ENCODE measurements at places on chromosomes 16 and 17.
A peak's percentile ranks its signal among the peaks of the same experiment; 100 is the strongest.

DNA sequence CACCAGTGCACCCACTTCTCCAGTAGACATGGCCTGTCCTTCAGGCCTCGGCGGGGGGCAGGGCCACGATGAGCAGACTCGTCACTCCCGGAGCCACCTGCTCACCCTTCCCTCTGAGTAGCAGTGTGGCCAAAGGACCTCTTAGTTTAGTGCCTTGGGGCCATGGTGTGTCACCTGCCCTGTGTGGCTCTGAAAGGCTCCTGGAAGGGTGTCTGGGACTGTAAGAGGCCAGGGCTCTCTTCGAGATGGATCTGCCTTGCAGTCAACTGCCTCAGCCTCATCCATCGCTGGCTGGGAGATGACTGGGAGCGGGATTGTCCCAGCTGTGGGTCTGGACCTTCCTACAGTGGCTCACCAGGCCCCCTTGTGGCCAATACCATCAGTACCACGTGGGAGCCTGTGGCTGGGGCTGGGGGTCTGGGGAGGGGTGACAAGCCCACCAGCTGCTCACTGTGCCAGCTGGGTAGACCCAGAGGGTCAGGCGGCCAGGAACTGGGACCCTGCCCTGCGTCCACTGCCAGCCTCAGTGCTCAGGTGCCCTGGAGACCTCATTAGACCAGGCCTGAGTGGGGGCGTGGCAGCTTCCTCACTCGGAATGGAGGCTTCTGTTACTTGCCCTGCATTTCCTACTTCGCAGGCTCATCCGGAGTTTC lies 133.4 kb downstream of the OR1D5 start:
- DNase-seq: peak; percentile 14

- DNase-seq: no peak
These were observed 775 bp upstream of the PAGR1 start for GRCh38 chr16:29815032-29815721.

- peak; percentile 27 for DNase-seq
These were observed 348.7 kb upstream of the TNRC6C start for GRCh38 chr17:77609553-77610517.

DNA sequence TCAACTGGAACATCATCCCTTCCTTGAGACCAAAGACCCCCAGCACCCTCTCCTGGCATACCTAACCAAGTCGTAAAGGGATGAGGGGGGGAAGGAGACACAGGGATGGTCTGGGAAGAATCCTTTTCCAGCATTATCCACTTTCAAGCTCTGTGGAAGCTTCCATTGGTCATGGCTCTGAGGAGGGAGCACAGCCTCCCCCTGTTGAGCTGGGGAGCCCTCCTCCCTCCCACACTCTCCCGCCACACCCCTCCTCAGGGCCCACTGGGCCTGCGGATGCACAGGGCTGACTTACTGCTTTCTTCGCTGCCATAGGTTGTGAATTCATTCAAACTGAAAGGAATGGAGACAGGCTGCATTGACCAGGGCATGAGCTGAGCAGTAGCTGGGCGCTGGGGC lies 12.4 kb downstream of the CSF3 start:
- no peak for DNase-seq

DNA sequence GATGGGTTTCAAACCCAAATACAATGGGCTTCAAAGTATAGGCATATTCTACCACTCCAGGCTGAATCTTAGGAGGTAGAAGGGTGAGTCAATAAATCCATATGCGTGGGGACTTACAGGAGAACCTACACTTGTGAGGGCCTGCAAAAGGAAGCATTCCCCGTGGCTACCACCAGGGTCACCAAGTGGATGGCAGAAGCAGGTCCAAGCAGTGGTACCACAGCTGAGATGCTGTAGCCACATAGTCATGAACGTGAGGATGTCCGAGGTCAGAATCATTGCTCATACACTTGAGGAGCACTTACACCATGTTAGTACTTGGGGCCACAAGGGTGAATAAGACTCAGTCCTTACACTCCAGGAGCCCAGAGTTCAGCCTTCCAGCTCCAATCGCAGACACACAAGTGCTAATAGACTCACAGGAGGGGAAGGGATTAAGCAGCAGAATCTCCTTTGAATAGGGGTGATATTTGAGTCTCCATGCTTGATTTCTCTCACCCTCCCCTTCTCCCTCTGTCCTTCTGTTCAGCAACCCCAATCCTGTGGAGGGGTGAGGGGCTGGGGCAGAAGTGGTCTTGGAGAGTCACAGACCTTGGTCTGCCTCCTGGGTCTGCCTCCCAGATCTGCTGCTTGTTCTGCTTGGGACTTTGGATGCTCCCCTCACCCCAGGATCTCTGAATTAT lies 42.5 kb upstream of the ASIC2 start:
- no peak for DNase-seq

- DNase-seq: no peak
These were observed 532 bp downstream of the CNTNAP1 start for GRCh38 chr17:42682722-42683403.

- no peak for DNase-seq
These were observed 55.2 kb upstream of the GOT2 start for GRCh38 chr16:58789351-58789750.

- no peak for DNase-seq
These were observed 10.4 kb downstream of the C16orf46 start for GRCh38 chr16:81066681-81067080.

- no peak for DNase-seq
These were observed 13.6 kb downstream of the ATPAF2 start for GRCh38 chr17:18025241-18025944.

- DNase-seq: no peak
These were observed 894 bp downstream of the RNF227 start for GRCh38 chr17:7915179-7915610.

DNA sequence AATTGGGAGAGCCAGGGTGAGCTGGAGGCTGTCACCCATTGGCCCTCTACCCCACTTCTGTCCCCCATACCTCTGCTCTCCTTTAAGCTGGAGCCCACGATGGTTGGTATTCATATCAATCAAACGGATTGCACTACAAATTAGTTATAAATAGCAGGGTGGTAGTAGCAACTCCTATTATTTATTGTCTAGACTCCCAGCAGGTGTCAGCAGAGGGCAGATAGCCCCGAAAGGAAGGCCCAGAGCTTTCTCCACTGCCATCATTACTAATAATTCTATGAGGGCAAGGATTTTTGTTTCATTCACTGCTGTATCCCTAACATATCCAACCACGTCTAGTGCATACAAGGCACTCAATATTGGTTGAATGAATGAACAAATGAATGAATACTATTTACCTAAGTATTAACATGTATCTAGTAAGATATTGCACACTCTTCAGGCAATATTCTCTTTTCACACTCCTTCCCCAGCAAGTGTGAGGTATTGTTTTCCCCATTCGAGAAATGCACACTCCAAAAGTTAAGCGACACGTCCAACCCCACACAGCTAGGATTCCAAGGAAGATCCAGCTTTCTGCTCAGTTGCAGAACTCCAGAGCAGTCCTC lies 6.3 kb downstream of the C17orf50 start:
- no peak for DNase-seq

- no peak for DNase-seq
These were observed 4.7 kb downstream of the NAGPA start for GRCh38 chr16:5028950-5029475.

- no peak for DNase-seq
These were observed 93.3 kb downstream of the C16orf78 start for GRCh38 chr16:49466881-49467280.

GRCh38 chr17:72774236-72774635 lies 318.3 kb downstream of the SLC39A11 start:
- DNase-seq: no peak

- DNase-seq: no peak
These were observed 178.5 kb upstream of the RPL38 start for GRCh38 chr17:74024871-74025531.

DNA sequence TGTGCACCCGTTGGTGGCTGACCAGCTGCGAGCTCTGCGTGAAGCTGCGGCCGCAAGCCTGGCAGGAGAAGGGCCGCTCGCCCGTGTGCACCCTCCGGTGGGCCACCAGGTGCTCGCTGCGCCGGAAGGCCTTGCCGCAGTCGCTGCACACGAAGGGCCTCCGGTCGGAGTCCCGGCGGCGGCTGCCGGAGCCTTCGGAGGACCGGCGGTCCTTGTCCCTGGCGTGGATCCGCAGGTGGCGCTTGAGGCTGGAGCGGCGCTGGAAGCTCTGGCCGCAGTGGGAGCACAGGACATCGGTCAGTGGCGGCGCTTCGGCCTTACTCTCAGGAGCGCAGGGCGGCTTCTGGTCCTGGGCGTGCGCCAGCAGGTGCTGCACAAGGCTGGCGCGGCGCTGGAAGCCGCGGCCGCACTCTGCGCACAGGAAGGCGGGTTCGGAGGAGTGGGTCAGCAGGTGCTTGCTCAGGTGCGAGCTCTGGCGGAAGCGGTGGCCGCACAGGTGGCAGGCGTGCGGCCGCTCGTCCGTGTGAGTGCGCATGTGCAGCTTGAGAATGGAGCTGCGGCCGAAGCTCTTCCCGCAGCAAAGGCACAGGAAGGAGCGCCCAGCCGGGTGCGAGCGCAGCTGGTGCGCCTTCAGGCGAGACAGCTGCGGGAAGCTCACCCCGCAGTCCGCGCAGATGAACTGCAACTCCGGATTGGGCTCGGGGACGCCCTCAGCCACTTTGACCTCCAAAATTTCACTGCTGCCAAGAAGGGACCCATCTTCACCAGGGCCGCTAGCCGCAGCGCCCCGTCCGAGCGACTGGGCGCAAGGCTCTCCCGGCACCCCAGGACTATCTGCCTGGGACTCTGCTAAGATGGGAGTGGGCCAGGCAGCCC lies 9.1 kb downstream of the ZSCAN10 start:
- DNase-seq: no peak

DNA sequence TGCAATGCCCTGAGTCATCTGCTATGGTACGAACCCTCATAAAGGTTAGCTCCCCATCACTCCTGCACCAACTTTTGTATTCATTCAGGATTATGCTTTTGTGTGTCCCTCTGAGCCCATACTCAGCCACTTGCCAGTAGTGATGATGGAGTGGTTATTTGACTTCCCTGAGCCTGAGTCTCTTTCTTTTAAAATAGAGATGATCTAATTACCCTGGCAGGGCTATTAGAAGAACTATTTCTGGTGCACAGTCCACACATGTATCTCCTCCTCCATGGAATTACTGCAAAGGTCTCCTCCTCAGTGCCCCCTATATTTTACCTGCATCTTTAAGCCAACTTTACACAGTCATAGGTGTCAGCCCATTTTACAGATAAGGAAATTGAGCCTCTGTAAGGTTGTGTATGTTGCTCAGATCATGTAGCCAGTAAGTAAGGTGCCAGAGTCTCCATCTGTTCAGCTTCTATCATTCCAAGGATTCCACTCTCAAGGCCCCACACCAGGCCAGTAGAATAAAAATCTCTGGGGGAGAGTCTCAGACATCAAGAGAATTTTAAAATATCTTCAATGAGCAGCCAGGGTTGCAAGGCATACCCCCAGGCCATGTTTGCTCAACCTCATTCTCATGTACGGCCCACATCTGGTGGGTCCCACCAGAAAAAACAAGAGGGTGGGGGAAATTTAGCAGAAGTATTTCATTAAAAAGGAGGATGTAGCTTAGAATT lies 333.7 kb upstream of the HSBP1 start:
- no peak for DNase-seq

GRCh38 chr17:78709751-78710181 lies 72.3 kb downstream of the CYTH1 start:
- no peak for DNase-seq

DNA sequence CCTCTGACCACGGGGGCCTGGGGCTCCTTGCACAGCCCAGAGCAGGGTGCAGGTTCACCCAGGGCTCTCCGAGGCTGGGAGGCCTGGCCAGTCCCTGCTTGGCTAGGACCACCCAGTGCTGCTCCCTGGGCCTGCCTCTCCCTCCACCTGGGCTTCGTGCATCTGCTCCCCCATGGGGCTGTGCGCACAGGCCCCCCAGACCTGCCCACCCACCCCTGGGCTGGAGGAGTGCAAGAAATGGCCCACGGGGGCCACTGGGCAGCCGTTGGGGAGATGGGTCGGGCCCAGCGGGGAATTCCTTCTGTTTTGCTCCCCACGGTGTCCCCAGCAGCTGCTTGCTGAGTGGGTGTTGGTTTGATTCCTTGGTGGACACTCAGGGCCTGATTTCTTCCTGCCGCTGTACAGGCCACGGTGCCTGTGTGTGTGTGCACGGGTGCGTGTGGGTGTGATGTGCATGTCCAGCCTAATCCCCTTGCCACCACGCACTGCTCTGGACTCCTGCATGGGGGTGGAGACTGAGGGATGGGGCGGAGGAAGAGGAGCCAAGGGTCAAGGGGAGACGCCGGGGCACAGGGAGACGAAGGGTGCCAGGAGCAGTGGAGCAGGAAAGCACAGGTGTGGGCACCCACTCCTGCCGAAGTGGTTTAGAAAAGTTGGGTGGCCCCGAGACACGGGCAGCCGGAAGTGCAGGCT lies 8.5 kb downstream of the PRSS27 start:
- DNase-seq: no peak

- no peak for DNase-seq
These were observed 13.5 kb downstream of the MARCHF10 start for GRCh38 chr17:62794666-62794971.

DNA sequence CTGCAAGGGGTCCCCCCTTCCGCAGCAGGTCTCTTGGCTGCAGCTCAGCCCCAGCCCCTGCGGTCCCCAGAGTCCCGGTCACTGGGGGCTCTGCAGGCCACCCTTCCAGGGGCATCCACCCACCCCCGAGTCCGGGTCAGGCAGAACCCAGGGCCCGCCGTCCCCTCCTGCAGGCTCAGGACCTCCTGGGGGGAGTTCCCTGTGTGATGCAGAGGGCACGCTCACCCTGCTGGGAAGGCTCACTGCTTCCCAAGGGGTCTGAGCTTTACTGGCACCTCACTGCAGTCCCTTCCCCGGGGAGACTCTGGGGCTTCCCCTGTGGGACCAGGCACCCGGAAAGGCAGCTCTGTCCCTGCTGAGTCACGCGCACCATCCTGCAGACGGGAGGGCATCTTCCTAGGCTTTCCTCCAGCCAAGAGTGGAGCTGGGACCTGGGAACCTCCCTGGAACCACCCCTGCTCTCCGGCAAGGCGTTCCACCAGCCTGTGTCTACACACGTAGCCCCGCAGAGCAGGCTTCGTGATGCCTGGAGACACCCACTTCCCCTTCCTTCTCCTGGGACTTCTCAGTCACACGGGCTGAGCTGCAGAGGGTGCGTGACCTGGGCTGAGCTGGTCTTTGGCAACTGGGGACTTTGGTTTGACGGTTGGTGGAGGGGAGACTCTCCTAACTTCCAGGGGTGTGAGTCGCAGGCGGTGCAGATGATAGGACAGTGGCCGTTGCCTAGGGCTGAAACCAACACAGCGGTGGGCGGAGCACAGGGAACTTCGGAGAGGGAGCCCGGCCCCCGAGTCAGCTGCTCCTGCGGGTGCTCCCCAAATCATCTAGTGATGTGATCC lies 23.4 kb downstream of the SLC25A10 start:
- DNase-seq: no peak

- DNase-seq: no peak
These were observed 175.8 kb downstream of the C16orf95 start for GRCh38 chr16:87141402-87141801.

- no peak for DNase-seq
These were observed 9.1 kb downstream of the TSC2 start for GRCh38 chr16:2056681-2057407.

DNA sequence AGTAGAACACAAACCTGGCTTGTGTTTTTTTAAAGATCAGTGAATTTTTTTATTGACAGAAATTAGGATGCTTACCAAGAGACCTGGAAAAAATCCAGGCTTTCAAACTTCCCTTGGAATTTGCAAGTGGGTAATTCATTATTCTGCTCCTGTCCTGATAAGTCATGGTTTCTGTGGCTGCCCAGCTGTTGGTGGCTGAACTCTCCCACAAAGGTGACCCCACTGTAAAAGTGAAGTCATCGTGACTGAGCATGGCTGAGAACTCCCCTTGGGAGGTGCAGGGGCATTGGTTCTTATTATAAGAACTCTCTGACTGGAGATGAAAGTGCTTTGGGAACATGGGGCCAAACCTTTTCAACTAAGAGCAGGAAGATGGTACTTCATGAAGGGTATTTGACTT lies 46.6 kb upstream of the TANC2 start:
- DNase-seq: no peak

GRCh38 chr17:8846768-8847211 lies 20.7 kb downstream of the PIK3R6 start:
- DNase-seq: no peak

Measured in stimulated activated CD4-positive, alpha-beta T cell treated with anti-CD3 and anti-CD28 coated beads, Interleukin-1b, Interleukin-23, amount 100 ng/mL, for 24 hours (primary cell).